AG09319 (cell line): ENCODE measurements at places on chromosomes 1 and 21.

DNA sequence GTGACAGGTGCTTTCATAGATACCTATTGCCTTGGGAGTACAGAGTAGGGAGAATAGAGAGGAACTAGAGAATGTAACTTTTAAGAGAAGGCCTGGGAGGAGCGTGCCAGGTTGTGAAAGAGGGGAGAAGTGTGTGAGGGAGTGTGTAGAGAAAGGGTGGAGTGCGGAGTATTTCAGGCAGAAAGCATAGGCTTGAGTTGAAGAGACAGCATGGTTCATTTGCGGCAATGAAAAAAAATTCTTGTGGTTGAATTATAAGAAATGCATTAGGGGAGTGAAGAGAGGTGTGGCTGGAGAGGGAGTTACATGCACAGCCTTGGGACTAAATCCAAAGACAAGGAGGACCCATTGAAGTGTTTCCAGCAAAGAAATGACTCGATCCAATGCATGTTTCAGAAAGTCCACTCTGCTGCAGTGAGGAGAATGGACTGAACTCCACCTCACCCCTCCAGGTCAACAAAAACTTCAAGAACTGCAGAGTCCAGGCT lies 81.7 kb upstream of the ADAM30 start:
- peak; percentile 76 for DNase-seq

- DNase-seq: no peak
Observed at GRCh38 chr1:7987528-7987927, 26.0 kb downstream of the PARK7 start.

DNA sequence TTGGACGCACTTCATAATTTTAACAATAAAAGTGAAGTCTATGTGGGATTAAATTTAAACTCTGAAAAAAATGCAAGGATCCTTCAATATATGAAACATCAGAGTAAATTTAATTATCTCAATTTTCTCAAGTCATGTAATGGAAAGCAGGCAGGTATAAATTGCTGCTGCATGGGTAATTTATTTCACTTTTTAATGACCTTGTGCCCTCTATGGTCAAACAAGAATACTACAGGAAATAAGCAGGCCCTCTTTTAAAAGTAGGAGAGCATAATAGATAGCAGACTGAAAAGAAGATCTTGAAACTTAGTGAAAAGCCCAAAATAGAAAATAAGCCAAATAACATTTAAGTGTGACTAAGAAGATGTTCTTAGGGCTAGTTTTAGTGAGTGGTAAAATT lies 22.9 kb downstream of the BCAS2 start:
- DNase-seq: no peak

DNA sequence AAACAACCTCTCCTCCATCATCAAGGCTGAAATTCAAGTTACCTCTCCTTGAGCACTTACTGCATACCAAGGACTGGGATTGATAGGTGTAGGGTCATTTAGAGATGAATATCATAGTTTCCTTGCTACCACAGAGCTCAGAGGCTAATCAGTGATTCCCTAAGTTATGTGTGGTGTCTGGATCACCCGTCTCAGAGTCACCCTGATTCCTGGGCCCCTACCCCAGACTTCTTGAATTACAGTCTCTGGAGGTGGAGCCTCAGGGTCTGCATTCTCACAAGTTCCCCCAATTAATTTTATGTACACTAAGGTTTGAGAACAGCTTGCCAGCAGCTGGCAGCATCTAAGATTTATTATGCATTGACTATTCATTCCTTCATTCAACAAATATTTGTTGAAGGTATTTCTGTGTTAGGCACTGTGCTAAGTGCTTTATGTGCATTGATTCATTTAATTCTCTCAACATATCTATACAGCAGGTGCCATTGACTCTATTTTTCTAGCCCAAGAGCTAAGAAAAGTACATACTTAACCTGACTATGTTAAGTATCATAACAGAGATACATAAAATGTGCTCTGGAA lies 182.9 kb upstream of the FGGY start:
- DNase-seq: no peak

DNA sequence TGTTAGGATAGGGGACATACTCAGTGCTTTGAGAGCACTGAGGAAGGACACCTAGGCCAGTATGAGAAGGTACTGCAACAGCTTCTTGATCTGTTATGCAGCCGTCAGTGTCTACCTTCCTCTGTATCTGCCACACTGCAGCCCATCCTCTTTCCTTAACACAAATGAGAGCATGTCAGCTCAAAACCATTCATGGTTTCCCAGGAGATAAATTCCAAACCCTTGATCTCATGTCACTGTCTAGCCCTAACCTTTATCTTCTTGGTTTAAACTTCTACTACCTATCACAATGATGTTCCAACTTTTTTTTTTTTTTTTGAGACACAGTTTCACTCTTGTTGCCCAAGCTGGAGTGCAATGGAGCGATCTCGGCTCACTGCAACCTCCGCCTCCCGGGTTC lies 1.4 kb downstream of the ZMYND12 start:
- DNase-seq: no peak

DNA sequence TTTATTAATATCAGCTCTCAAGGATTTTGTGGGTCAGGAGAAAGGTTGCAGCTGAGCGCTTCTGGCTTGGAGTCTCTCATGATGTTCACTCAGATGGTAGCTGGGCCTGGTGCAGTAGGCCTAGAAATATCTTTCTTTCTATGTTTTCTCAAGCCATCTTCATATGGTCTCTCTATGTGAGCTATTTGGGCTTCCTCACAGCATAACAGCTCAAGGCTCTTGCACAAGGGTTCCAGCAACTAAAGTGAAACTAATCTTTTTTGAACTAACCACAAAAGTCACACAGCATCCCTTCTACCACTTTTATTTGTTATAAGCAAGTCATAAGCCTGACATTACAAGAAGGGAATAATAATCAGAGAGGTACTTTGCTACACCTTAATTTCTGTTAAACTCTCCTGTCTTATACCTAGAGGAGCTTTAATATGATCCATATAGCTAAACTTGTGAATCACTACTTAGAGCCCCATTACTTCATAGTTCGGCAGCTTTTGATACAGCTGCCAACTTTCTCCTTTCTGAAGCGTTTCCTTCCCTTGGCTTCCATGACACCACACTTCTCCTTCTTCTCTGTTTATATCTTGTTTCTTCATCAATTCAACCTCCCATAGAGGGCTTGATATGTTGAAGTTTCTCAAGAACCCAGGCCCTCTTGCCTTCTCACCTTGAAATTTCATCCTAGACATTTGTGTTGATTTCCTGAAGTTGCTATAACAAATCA lies 720.2 kb downstream of the LTN1 start:
- DNase-seq: no peak

GRCh38 chr1:30410153-30410851 lies 313.1 kb downstream of the MATN1 start:
- no peak for DNase-seq

GRCh38 chr1:45348020-45348419 lies 7.8 kb upstream of the MUTYH start:
- no peak for DNase-seq

DNA sequence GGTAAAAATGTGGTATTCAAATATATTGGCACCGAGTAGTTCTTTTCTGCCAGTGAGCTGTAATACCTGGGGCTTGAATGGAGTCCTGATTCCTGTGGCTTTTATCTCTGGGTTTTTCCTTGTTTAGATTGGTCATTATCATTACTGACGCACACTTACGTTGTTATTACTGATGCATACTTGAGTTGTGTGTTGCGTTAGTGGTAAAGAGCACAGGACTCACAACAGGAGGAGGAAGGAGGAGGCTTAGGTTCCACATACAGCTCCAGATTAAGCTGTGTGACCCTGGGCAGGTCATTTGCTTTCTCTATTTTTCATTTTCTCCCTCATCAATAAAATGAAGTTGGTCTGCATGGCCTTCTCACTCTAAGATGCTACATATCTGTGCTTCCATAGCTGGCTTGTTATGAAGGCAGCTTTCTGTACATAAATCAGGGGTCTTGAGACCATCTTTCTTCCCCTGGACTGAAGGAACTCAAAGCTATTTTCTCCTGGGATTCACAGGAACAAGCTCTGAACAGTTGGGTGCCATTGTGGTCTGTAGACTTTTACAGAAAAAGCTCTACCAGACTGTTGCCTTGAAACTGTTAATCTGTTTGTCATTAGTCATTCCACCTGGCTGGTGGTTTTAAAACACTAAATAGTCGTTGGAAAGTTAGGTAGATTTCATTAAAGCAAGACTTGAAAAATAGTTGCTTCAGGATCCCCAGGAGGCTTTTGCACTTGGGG lies 5.6 kb downstream of the ARID1A start:
- no peak for DNase-seq
